ENCODE measurements at places on chromosomes 5 and 9.

DNA sequence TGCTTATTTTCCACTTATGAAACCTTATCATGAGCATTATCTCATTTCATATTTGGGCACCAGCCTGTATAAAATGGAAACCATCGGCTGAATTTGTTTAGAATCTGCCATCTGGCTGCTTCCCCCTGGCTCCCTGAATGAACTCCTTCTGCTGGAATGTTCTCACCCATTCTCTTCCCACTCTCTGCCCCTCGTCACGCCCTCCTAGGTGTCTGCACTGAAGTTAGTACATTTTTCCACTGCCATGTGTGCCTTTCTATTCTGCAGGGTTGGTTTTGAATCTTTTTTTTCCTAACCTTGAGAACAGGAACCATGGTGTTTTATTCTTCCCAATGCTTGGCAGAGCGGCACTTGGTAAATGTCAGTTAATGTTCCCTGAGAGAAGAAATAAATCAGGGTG is 359.7 kb downstream of the MLLT3 start:
- DNase-seq = no peak

- DNase-seq = no peak
Observed at GRCh38 chr9:3817208-3817607, 291.4 kb upstream of the RFX3 start.

DNA sequence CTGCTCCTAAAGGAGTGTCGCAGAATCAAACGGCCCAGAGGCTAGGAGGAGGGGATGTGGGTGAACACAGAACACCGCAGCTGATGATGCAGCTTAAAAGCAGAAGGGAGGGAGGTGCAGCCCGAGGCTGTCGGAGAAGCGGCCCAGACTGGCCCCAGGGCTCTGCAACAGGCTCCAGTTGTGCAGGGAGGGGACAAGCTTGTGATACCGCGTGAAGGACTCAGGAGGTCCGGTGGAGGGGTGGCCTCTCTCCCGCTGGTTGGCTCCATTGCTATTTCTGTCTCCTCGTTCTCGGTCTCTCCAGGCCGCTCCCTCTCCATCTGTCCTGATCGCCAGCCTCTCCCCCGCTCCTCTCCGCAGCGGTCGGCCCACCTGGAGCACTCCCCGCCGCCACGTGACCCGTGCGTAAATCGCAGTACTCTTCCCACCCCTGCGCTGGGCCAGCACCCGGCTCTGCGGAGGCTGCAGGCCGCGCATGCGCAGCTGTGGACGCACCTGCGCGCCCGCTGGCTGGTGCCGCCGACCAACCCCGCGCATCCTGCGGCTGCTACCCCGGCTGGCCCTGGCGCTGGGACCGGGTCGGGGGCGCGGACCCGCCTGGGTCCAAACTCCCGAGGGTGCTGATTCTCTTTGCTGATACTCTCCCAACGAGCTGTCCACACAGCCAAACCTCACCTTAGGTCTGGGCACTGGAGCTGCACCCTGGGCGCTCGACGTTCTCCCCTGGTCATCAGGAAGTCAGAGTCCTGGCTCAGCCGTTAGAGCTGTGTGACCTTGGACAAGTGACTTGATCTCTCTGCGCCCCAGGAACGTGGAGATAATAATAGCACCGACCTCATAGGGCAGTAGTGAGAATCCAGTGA is 3.7 kb upstream of the STXBP1 start:
- DNase-seq = peak; percentile 95

- DNase-seq = no peak
Observed at GRCh38 chr5:123844873-123845272, 332.9 kb downstream of the CSNK1G3 start.

- DNase-seq = no peak
Observed at GRCh38 chr5:66517351-66517750, 78.8 kb upstream of the MAST4 start.

GRCh38 chr9:38358390-38359296 is 33.9 kb upstream of the ALDH1B1 start:
- no peak for DNase-seq

- no peak for DNase-seq
Observed at GRCh38 chr5:171660434-171660833, 125.2 kb upstream of the SMIM23 start.

DNA sequence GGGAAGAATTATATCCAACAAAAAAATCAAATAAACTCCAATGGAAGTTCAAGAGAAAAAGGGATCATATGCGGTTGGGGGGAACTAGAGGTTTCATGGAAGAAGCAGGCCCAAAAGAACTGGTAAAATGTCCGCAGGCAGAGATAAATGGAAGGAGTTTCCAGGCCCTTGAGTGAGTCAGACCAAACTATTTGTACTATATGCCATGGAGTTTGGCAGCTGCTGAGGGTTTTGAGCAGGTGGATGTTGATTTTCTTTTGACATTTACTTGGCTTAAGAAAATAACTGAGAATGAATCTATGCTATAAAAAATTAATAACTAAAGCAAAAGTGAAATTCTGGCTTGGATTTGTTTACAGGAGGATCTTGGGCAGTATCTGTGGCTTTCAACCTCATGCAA is 33.7 kb downstream of the MINAR2 start:
- no peak for DNase-seq

GRCh38 chr9:33721674-33722358 is 73.5 kb upstream of the PRSS3 start:
- DNase-seq = peak; percentile 88

DNA sequence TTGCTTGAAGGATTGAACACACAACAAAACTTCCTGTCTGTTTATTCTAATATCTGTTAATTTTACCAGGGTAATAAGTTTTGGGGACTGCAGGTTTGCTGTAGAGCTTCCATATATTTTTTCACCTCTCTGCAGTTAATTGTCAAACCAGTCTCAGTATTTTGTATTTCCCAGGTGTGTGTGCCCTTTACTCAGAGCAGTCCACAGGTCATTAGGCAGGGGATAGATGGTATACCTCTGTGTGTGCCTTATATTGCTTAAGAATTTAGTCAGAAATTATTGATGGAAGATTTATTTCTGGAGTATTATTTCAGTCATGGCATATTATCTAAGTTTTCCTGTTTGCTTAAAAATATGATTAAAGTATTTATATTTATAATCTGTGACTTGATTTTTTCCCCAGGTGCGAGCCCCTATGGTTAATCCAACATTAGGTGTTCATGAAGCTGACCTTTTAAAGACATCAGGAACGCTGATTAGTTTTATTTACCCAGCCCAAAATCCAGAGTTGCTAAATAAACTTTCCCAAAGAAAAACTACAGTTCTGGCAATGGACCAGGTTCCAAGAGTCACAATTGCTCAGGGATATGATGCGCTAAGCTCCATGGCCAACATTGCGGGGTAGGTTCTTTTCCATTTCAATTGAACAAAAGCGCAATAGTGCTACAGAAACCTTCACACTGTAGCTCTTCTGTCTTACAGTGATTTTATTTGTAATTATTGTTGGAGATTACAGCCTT is 12.6 kb downstream of the NNT start:
- DNase-seq = no peak

- no peak for DNase-seq
Observed at GRCh38 chr5:33975852-33976251, 8.6 kb downstream of the SLC45A2 start.

GRCh38 chr9:69748304-69748703 is 11.5 kb downstream of the PTAR1 start:
- DNase-seq = no peak

GRCh38 chr5:40446910-40447309 is 232.8 kb upstream of the PTGER4 start:
- DNase-seq = no peak

DNA sequence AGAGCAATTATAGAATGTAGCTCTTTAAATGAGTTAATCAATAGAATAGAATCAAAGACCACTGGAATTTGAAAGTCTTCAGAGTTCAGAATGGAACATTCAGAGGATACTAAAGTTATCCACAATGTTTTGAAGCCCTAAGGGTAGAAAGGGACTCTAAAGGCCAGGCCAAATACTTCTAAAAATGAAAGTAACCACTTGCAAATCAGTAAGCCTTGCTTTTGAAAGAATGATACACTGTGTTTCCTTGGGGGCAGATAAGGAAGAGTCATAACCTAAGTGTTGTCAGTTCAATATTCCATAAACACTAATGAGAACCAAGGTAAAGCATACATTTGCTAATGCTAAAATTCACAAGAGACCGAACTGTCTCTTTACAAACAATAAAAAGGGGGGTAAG is 813.5 kb downstream of the PTPRD start:
- no peak for DNase-seq

DNA sequence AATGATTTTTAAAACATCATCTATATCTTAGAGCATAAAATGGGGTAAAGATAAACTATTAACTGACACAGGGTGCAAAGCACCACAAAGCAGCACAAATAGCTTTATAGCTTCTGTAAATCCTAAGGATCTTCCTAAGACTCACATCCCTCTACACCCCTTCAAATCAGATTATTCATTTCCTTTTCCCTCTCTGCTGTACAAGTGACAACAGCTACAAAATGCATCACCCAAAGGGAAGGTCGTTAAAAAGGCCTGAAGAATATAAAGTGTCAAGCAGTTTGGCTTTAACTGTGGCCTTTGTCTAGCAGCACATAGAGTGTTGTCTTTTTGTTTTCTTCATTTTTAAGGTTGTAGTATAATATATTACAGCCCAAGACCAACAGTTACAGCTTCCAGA is 422.1 kb downstream of the PDE4D start:
- peak; percentile 51 for DNase-seq

GRCh38 chr5:72465066-72465465 is 42.1 kb downstream of the ZNF366 start:
- DNase-seq = no peak

GRCh38 chr9:121902461-121903135 is 190.5 kb downstream of the TTLL11 start:
- DNase-seq = peak; percentile 49

- peak; percentile 86 for DNase-seq
Observed at GRCh38 chr5:135149956-135150723, 116.1 kb upstream of the PITX1 start.

- no peak for DNase-seq
Observed at GRCh38 chr5:14920121-14920520, 48.5 kb upstream of the ANKH start.

DNA sequence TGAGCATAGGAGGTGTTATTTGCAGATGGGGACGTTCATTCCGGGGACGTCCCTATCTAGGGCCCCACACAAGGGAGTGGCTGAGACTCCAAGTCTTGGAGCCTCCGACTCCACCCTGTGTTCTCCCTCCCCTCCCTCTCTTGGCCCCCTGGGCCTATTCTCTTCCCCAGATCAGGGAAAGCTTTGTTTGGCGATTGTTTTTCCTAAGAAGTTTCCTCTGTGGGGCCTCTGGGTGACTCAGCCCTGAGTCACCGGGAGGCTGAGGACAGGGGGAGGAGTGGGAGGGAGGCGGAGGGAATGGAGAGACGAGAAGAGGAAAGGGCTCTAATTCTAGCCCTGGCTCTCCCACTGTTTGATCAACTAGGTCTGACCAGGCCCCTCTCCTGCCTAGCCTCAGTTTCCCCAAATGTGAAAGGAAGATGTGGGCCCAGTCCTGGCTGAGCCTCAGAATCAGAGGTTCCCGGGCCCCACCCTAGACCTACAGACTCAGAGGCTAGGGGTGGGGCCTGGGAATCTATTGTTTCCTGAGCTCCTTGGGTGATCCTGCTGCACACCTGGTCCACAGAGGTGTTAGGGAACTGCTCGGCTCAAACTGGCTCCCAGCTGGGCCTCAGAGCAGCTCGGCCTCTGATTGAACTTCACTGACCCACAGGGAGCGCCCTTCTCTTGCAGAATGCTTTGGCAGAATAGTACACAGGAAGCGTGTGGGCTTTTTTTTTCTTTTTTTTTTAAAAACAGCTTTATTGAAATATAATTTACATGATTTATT is 19.2 kb downstream of the GSN start:
- DNase-seq = peak; percentile 59

DNA sequence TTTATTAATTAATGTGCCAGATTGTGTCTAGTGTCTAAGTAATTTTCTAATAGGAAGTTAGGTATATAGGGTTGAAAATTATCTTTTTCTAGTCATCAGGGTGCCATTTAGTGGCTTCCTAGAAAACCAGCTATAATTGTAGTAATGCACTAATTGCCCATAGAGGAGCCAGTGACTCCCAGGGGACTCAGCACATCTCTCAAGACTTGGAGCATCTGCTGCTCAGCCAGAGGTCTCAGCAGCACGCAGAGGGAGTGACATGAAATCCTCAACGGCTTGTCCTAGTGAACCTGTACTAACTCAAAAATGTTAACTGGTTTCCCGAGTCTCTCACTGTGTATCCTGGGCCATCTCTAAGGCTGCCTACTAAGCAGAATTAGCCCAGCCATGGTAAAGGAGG is 78.2 kb upstream of the MAN2A1 start:
- DNase-seq = peak; percentile 88

GRCh38 chr9:89374176-89374575 is 55.9 kb downstream of the SECISBP2 start:
- no peak for DNase-seq
